Stimulated activated CD4-positive, alpha-beta T cell treated with anti-CD3 and anti-CD28 coated beads, Interleukin-1b, Interleukin-23, amount 100 ng/mL, for 1 hour (primary cell): ENCODE measurements at places on chromosomes 1 and 21.
A peak's percentile ranks its signal among the peaks of the same experiment; 100 is the strongest.

DNA sequence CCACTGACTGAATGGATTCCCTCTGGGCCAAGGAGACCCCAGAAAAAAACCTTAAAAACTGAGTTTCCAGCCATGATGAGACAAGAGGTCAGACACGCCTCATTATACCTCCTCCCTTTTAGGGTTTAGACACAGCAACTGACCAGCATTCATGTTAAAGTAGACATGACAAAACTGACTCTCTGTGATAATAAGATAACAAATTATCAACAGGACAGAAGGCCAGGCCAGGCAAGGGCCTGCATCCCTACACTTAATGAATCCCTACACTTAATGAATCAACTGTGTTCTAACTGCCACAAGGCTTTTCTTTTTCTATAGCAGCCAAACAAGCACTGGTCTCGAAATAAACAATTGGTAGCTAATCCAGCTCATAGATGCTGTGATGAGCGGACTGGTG lies 33.3 kb upstream of the FAM89A start:
- DNase-seq = no peak

DNA sequence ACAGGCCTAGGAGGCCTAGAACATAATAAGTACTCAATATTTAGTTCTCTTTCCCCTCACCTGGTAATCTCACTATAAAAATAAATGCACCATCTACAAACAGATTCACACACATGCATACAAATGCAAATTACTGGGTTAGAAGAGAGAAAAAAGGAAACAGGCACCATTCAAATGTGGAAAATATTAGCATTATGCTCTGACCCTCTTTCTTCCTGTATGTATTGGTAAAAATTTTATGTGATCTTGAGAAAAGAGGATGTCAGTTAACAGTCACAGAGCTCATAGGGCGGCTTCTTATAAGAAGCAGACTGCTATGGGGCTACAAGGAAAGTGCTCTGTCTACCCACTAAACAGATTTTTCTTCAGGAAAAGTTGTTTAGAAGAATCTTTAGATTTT lies 565.4 kb downstream of the LMO4 start:
- DNase-seq = no peak

GRCh38 chr1:241362350-241362749 lies 5.3 kb upstream of the RGS7 start:
- no peak for DNase-seq

DNA sequence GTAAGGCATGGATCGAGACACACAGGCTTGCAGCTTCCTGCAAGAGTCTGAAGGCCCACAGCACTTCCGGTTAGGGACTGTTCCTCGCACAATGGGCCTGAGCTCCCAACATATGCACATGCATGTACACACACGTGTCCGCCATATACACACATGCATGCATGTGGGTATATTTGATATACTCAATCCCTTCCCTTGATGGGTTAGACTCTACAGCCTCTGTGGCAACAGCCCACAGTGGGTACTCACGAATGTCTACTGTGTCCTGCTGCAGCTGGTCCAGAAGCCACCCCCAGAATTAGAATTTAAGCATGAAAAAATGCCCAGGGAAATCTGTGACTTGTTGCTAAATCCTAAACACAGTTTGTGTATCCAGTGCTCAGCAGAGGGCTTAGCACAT lies 9.9 kb downstream of the F3 start:
- DNase-seq = no peak

DNA sequence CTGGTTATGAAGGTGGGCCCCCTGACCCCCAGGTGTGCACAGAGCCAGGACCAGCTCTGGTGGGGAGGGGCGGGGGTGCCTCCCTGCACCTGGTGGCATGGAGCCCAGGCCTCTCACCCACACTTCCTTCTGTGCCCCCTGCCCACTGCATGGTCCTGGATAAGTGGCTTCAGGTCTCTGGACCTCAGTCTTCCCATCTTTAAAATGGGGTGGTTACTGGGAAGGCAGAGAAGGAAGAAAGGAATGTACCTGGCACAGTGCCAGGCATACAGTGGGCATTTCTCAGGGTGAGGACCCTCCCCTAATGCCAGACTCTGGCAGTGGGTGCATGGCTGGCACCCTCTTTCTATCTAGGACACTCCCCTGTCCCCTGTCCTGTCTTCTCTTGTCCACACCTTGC lies 7.5 kb downstream of the CLCNKA start:
- DNase-seq = no peak

GRCh38 chr1:86303041-86303690 lies 93.0 kb downstream of the ODF2L start:
- no peak for DNase-seq

DNA sequence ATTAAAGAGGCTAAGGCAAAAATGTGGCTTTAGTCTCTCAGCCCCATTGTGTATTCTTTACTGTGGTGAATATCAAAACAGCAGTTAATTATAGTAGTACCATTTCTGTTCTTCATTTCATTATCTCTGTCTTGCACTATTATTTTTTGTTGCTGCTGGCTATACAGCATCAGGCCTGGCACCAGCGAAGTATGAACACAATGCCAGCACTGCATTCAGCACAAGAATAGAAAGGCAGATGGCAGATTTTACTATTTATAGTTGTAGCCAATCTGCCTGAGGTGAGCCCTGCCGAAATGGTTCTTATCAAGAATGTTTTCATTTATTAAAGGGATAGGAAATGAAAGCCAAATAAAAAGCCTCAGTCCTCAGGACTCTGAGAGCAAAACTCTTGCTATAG lies 72.1 kb downstream of the GPR52 start:
- no peak for DNase-seq

- DNase-seq = no peak
Observed at GRCh38 chr21:42381347-42381984, 14.4 kb downstream of the TMPRSS3 start.

GRCh38 chr1:52127181-52128180 lies 14.4 kb upstream of the ZFYVE9 start:
- no peak for DNase-seq

- DNase-seq = no peak
Observed at GRCh38 chr1:19065526-19066247, 109.2 kb upstream of the IFFO2 start.

DNA sequence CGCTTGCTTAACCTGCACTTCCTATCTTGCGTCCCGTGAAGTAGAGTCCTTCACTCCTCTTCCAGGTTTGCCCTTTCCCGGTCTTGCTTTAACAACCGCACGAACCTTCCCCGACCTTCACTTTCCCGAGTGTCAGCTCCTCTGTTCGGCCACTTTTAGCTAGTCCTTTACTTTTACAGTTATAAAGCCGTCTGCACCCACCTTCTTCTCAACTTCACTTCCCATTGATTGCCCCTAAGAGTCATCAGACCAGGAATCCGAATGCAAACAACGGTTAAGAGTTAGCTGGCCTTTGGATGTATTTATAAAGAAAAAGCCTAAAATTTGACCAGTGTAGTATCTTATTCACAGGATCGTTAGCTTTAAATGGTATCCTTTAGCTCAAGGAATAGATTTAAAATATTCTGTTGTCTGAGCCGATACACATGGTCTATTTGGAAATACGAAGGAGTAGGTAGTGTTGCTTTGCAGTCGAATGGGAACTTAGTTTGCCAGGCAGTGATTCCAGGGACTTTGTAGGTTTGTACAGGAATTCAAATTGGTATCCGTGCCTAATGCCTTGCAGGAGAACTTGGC lies 1.4 kb downstream of the PPP2R5A start:
- no peak for DNase-seq

DNA sequence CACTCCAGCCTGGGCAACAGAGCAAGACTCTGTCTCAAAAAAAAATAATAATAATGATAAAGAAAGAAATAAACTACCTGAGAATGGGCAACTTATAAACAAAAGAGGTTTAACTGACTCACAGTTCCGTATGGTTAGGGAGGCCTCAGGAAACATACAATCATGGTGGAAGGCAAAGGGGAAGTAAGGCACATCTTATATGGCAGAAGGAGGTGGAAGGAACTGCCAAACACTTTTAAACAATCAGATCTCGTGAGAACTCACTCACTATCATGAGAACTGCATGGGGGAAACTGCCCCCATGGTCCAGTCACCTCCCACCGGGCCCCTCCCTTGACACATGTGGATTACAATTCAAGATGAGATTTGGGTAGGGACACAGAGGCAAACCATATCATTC lies 6.3 kb upstream of the EGLN1 start:
- DNase-seq = no peak

GRCh38 chr1:36693603-36694002 lies 210.9 kb upstream of the CSF3R start:
- no peak for DNase-seq

- peak; percentile 29 for DNase-seq
Observed at GRCh38 chr1:198167436-198167934, 10.7 kb downstream of the NEK7 start.

GRCh38 chr1:197769287-197769686 lies 6.0 kb downstream of the DENND1B start:
- no peak for DNase-seq

DNA sequence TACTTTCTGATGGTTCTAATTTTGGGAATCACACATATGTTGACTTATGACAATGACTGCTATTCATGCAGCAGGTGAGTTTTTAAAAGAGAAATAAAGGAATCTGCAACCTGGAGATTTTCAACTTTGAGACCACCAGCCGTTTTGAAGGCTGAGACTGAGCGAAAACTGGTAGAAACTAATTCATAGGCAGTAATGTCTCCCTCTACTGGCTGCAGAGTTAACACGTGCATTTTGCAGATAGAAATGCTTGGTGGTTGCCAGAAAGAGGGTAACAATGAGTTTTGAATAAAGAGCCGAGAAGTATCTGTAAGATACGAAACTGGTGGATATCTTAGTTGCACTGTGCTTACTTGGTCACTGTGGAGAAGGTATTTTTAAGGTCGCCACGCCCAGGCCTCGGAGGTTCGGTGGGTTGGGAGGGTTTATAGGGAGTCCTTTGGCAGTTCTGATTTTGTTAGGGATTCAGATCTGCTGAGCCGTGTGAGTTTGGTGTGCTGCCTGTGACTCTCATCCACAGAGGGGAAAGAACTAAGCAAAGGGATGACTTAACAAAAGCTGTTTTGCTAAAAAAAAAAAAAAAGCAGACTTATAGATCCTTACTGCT lies 83.0 kb downstream of the RYR2 start:
- DNase-seq = no peak

- no peak for DNase-seq
Observed at GRCh38 chr1:157960773-157961172, 32.7 kb upstream of the KIRREL1 start.

DNA sequence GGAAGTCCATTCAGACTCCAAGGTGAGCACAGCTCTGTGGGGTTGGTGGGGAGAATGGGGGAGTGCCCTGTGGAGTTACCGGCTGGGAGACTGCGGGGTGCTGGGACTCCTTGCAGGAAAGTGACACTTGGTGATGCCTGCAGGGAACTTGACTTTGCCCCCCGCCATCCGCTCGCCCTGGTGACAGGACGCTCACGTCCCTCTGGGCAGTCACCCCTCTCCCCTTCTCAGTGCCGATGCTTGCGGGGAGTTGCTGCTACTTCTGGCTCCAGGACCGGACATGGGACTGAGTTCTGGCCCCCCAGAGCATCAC lies 209.5 kb upstream of the C1orf174 start:
- no peak for DNase-seq

GRCh38 chr1:172429331-172430127 lies 9.0 kb downstream of the C1orf105 start:
- DNase-seq = no peak

DNA sequence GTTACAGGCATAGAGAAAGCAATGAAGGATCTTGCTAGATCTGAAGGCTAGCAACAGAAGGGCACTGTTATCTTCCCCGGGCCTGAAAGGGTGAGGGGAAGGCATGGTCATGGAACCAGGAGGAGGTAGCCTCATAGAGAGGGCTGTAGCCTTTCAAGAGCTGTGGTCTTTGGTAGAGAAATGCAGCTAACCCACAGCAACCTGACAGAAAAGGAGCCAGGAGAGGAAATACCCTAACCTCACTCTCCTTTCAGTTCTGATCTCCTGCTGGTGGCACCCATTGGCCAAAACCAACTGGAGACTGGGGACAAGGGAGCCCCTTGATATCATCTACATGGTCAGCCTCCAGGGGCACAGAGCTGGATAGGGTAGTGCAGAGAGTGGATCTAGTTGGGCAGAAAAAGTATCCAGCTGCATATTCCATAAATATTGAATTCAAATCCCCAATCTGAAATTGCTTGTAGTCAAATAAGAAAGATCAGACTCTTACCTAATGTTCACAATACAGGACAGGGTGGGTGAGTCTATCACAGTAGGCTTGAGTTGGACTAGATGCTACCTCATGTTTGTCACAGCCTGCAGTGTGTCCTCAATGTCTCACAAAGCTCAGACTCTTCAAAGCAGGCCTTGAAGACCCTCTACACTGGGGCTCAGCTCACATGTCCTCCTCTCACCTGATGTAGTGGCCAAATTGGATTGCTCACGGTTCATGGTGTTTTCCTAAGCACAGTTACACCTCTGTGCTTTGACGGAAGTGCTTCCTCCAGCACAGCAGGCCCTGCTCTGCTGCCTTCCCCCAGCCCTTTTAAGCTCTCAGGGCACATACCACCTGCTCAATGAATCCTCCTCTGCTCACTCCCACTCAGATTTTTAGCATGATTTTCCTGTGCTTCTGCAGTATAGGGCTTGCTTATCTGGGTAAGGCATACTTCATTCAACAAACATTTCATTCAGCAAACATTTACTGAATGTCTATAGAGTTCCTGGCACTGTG lies 74.1 kb upstream of the JUN start:
- DNase-seq = no peak

GRCh38 chr1:241086686-241087085 lies 270.3 kb downstream of the RGS7 start:
- no peak for DNase-seq

DNA sequence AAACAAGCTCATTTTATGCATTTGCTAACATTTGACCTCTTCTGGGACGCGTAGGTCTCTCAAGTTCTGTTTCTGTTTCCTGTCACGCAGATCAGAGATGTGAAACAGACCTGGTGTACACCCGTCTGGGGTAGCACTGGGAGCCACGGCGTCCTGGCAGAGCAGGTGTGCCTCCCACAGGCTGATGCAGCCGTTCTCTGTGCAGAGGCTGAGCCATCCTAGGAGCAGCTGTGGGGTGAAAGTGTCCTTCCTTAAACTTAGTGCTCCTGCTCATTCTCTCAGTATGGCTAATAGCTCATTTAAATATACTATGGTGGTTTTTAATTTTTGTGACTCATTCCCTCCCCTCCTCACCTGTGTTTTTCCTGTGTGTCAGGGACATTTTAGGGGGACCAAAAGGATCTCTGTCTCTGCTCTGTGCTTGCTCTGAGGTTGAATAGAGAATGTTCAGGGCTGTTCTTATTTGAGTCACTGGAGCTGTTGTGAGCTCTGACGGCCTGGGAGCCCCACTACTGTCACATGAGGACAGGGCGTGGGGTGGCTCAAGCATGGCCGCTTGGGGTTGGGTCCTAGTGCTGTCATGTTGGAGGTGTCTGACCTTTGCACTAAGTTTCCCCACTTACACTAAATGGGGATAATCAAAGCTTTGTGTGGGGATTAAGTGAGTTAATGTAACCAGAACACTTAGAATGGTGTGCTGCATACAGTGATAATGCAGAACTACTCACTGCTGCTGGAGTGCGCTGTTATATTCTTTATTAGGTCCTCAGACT lies 43.0 kb downstream of the GALNT2 start:
- DNase-seq = peak; percentile 47
